NCI-H1105 treated with DMSO at 0.1 percent for 48 hours (cell line): ENCODE measurements at places on chromosomes 12 and 14.
A peak's percentile ranks its signal among the peaks of the same experiment; 100 is the strongest.

DNA sequence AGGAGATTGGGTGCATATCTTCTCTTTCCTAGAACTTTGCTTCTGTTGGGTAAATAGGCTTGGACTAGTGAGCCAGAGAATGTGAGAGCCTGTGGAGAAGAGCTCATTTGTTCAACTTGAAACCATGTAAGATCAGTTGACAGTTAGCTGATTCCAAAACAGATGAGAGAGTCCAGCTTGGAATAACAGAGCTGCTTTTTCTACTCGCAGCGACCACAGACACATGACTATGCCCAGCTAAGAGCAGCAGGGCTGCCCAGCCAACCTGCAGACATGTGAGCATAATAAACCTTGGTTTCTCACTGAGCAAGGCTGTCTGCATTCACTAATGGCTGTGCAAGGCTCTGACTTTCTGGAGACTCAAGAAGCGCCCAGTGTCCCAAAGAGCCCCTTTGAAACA is 209.2 kb downstream of the C12orf75 start:
- DNase-seq: no peak

DNA sequence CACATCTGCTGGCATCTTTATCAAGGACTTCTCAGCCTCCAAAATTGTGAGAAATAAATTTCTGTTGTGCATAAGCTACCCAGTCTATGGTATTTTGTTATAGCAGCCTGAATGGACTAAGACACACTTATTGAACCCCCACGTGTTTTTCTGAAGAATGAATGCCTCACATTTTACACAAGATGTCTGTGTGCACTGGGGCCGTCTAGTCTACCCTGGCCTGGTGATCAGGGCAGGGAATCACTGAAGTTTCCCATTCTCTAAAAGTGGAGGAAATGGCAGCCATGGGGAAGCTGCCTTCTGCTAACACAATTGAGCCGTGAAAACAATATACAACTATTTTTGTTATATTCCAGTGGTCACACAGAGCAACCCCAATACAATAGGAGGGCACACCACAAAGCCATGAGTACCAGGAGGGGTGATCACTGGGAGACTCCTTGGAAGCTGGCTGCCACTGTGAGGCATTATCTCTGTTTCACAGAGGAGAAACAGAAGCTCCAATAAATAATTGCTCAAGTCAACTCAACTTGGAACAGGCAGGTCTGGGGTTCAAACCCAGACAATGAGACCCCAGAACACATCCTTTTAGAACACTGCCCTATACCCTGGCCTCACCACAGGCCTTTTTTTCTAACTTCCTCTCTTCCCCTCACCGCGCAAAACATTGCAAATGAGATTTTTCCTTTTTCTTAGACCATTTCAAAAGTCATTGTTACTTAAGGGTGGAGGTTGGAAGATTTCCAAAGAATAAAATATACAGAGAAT is 18.3 kb upstream of the LTA4H start:
- DNase-seq: no peak

- DNase-seq: no peak
Measured at GRCh38 chr12:67991158-67991557, 1.9 kb downstream of the IFNG-AS1 start.

- DNase-seq: peak; percentile 71
Measured at GRCh38 chr12:82745063-82745674, 58.5 kb downstream of the TMTC2 start.

- DNase-seq: no peak
Measured at GRCh38 chr12:131330106-131330815, 376.6 kb downstream of the ADGRD1 start.

DNA sequence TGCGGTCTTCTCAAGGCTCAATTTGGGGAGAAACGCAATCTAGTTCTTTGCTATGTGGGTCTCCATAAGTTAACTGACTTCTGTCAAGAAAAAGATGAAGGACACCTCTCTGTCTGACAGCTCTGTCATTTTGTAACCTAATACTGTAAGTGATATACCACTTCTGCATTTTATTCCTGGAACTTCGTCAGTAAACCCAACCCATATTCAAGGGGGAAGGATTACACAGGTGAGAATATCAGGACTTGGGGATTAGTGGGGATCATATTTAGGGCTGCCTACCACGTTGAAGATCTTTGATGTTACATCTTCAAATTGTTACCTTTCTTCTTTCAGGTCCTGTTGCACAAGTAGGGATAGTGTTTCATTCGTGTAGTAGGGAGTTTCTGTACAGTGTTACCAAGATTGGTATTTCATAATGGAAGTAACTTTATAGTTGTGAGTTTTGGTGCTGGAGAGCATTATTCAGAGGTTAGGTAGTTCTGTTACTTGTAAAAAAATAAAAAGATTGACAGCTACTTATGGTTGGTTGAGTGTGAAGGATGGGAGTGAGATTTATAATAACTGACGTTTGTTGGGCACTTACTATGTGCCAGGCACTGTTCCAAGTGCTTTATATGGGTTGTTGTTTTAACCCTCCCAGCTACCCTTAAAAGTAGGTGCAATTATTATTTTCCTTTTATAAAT is 1.6 kb downstream of the TMEM260 start:
- DNase-seq: no peak

GRCh38 chr12:20596061-20596460 is 99.1 kb upstream of the SLCO1C1 start:
- DNase-seq: peak; percentile 68
